Natural killer cell (primary cell): ENCODE measurements at places on chromosomes 7 and 10. TPM values are rescaled to one million over a fixed set of nuclear protein-coding genes. Genes with fewer than 3 reads are reported as not detected.
A peak's percentile ranks its signal among the peaks of the same experiment; 100 is the strongest.

- DNase-seq = no peak
- H3K36me3 ChIP-seq = no peaks in the 10 kb centered on the region
- H3K4me1 ChIP-seq = no peaks in the 10 kb centered on the region
- no peak overlapping the region for H3K27ac ChIP-seq
- H3K27me3 ChIP-seq = peaks cover 13% of the 10 kb centered on the region
Measured at GRCh38 chr7:11831156-11831735, 752 bp downstream of the THSD7A start.

GRCh38 chr7:13751766-13752165 lies 237.7 kb downstream of the ETV1 start:
- DNase-seq = no peak
- H3K4me3 ChIP-seq = no peak overlapping the region
- H3K27ac ChIP-seq = no peak overlapping the region
- no peaks in the 10 kb centered on the region for H3K36me3 ChIP-seq
- no peaks in the 10 kb centered on the region for H3K27me3 ChIP-seq
- H3K4me1 ChIP-seq = no peaks in the 10 kb centered on the region

HSPA14 gene
- 24.5 TPM for total RNA-seq

DNA sequence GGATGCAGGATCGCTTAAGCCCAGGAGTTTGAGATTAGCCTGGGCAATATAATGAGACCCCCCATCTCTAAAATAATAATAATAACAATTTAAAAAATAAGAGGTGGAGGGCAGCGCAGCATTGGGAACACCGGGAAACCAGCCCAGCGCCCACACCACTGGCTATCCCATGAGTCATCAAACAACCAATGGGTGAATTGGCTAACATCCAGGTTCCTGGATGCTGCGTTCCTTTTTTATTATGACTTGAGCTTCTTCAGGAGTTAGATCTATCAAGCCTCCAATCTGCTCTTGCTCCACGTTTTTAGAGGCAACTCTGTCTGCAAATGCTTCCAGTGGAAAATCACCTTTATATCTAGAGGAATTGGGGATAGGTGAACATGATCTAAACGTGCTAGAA lies 10.0 kb upstream of the LRRC4 start:
- no peak for DNase-seq
- no peaks in the 10 kb centered on the region for H3K36me3 ChIP-seq
- H3K27ac ChIP-seq = no peak overlapping the region
- no peaks in the 10 kb centered on the region for H3K27me3 ChIP-seq
- no peak overlapping the region for H3K4me3 ChIP-seq

DNA sequence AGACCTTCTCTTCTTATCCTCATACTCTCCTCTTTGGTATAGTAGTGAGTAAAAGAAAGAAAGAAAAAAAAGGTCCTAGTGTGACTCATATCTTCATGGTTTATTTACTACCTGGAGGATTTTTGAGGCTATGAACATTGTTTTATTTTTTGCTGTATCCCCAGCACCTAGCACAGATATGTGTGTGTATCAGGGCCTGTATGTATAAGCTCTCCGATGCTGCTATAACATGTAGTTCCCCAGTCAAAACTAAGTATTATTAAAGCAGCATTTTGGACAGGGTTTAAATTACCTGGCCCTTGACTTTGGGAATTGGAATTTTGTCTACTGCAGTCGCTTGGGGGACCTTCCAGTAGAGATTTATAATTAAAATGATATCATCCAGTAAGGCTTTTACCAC lies 46.3 kb downstream of the PYROXD2 start:
- H3K36me3 ChIP-seq = no peaks in the 10 kb centered on the region
- no peak overlapping the region for H3K4me3 ChIP-seq
- no peak for DNase-seq
- no peaks in the 10 kb centered on the region for H3K4me1 ChIP-seq
- no peaks in the 10 kb centered on the region for H3K27me3 ChIP-seq
- no peak overlapping the region for H3K27ac ChIP-seq

ATXN7L1 gene
- 37.5 TPM for total RNA-seq

RBP3 gene
- total RNA-seq = not detected

CASD1 gene
- 26.0 TPM for total RNA-seq

- H3K4me3 ChIP-seq = no peak overlapping the region
- no peak for DNase-seq
- no peaks in the 10 kb centered on the region for H3K4me1 ChIP-seq
- no peaks in the 10 kb centered on the region for H3K36me3 ChIP-seq
- no peaks in the 10 kb centered on the region for H3K27me3 ChIP-seq
Measured at GRCh38 chr10:52135101-52135500, 179.0 kb upstream of the DKK1 start.

NPSR1 gene
- not detected for total RNA-seq

DNA sequence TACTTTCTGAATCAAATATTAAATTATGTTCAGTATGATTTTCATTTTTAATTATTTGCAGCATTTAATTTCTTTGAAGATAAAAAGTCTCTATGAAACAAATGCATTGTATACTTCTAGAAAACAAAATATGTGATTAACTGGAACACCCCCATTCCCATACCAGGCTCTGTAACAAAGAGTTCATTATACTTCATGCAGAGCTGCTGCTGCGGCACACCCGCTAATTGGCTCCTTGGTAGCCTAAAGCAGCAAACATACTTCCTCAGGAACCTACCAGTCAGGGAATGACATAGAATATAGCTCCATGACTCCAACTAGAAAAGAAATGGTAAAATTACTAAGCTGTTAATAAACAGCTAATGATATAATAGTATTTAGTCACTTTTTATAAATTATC lies 19.3 kb downstream of the RAB11FIP2 start:
- DNase-seq = no peak
- no peaks in the 10 kb centered on the region for H3K27me3 ChIP-seq
- H3K36me3 ChIP-seq = no peaks in the 10 kb centered on the region
- H3K27ac ChIP-seq = no peak overlapping the region
- H3K4me1 ChIP-seq = no peaks in the 10 kb centered on the region

GRCh38 chr7:89232-90019 lies 102.9 kb upstream of the FAM20C start:
- H3K36me3 ChIP-seq = no peaks in the 10 kb centered on the region
- DNase-seq = no peak
- H3K4me3 ChIP-seq = no peak overlapping the region
- peaks cover 18% of the 10 kb centered on the region for H3K4me1 ChIP-seq
- no peaks in the 10 kb centered on the region for H3K27me3 ChIP-seq

MBL2 gene
- total RNA-seq = not detected

DNA sequence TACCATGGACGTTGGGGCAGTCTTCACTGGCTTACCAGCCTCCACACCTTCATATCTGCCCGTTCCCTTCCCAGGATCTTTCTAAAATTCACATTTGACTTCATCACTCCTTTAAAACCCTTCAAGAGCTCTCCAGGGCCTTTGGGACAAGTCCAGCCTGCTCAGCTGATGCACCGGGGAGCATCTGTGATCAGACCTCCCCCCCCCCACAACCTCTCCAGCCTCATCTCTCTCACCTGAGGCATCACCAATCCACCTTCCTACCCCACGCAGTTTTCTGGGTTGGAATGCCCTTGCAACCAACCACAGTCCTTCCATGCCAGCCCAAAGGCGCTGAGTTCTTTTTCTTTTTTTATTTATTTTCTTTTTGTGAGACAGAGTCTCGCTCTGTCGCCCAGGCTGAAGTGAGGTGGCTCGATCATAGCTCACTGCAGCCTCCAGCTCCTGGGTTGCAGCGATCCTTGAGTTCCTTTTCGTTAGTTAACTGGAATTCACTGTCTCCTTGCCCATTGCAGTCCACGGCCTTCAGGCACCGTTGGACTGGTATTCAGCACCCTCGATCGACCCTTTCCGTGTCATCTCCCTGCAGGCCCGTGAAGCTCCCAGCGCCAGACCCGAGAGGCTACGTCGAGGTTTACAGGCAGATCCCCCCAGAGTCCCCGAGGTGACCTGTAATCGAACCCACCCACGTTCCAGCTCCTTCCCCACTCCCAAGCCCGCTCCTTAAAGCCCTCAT lies 654 bp downstream of the ALKBH4 start:
- peaks cover 11% of the 10 kb centered on the region for H3K36me3 ChIP-seq
- no peaks in the 10 kb centered on the region for H3K27me3 ChIP-seq
- peak overlapping the region; percentile 43 for H3K27ac ChIP-seq
- DNase-seq = no peak

AKR1C8 gene
- 7.2 TPM for total RNA-seq

DNA sequence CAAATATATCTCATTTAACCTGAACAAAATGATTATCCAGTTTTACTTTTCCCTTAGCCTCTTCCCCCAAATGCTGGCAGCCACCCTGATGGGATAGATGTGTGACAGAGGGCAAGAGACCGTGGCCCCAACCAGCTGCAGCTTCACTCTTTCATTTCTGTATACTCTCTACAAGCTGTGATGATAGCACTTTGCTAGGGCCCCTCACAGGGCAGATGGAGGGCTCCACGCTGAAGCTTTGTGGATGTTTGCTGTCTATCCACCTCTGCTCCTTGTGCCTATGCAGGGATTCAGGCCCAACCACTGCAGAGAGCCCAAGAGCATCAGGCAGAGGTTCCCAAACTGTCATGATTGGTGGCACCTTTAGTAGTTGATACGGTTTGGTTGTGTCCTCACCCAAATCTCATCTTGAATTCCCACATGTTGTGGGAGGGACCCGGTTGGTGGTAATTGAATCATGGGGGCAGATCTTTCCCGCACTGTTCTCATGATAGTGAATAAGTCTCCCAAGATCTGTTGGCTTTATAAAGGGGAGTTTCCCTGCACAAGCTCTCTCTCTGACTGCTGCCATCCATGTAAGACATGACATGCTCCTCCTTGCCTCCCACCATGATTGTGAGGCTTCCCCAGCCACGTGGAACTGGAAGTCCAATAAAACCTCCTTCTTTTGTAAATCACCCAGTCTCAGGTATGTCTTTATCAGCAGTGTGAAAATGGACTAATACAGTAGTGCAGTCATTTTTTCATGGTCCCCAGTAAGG lies 20.1 kb downstream of the HTRA1 start:
- H3K36me3 ChIP-seq = no peaks in the 10 kb centered on the region
- no peak overlapping the region for H3K4me3 ChIP-seq
- H3K27me3 ChIP-seq = no peaks in the 10 kb centered on the region
- no peak overlapping the region for H3K27ac ChIP-seq
- no peaks in the 10 kb centered on the region for H3K4me1 ChIP-seq

DNA sequence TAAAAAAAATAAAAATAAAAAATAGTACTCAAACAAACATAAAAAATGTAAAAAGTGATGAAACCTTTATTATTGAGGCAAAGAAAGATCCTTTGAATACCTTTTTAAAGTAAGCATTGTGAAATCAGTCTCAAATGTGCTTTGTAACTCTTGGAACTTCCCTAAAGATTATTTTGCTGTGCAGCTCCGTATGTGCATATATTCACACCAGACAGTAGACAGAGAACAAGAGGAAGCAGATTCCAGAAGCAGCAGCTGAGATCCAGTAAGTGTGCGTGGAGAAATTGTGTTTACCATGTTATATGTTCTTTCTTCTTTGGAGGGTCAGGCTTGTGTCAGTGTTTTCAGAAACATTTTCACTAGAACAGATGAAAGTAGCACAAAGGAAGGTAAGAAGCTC lies 324.9 kb downstream of the AGMO start:
- H3K36me3 ChIP-seq = no peaks in the 10 kb centered on the region
- no peaks in the 10 kb centered on the region for H3K27me3 ChIP-seq
- no peaks in the 10 kb centered on the region for H3K4me1 ChIP-seq
- H3K27ac ChIP-seq = no peak overlapping the region

DNA sequence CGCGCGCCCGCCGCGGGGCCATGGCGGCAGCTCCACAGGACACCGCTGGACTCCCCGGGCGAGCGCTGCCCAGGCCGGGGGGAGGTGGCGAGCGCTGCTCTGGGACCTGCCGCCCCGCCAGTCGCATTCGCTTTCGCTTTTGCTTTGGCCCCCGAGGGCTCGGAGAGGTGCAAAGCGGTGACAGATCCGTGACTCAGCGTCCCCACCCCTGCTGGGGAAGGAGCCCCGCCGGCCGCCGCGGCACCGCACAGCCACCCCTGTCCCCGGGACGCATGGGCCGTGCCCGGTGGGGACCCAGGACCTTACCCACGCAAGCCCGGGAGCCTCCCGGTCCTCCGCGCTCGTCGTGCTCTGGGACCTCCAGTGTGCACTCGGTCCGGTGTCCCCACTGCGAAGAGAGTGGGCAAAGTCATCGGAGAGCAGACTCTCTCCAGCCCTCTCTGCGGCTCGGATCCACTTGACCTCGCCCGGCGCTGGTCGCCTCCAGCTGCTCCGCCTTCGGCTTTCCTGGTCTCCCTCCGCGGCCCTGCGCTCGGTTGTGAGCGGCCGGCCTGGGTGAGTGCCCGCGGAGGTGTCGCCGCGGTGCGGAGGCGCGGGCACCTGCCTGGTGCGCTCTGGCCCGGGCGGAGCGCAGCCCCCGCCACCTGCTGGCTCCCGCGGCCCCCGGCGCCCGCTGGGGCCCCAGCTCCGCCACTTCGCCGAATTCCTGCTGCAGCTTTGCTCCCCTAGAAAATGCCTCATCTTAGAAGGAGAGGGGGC lies at the start of gene IL15RA:
TSS of gene IL15RA (minus strand) at position 73 of the 759 bp plus-strand sequence. CDS start at position 22, 51 bp downstream.
- peak within 1 kb of the TSS; percentile 89 for H3K27ac ChIP-seq
- peak; percentile 90 for DNase-seq
- H3K36me3 ChIP-seq = no peaks in the 10 kb centered on the region
- H3K4me1 ChIP-seq = peaks cover 22% of the 10 kb centered on the region

DNA sequence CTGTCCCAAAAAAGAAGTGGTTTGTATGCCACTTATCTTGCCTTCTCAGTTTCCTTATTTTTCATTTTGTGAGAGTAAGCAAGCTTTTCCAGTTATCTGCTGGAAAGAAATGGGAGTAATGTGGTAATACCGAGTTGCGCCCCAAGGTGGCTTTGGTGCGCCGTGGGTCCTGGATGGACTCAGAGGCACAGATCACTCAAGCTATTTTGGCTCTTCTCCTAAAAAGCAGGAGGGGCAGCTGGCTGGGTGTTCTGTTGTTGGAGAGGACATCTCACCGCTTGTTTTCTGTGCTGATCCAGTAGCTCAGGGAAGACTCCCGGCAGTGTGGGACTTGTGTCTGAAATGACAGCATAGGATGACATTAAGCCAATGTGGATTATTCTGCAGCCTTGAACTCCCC lies 16.4 kb downstream of the PRKRIP1 start:
- H3K36me3 ChIP-seq = peaks cover 22% of the 10 kb centered on the region
- no peak overlapping the region for H3K4me3 ChIP-seq
- DNase-seq = peak; percentile 74
- H3K4me1 ChIP-seq = peaks cover 41% of the 10 kb centered on the region

- no peaks in the 10 kb centered on the region for H3K36me3 ChIP-seq
- no peak overlapping the region for H3K4me3 ChIP-seq
- H3K4me1 ChIP-seq = no peaks in the 10 kb centered on the region
- no peaks in the 10 kb centered on the region for H3K27me3 ChIP-seq
Measured at GRCh38 chr10:111379534-111380187, 302.8 kb downstream of the ADRA2A start.

TLX1 gene
- total RNA-seq = not detected

GRCh38 chr10:22473044-22473443 lies 127.7 kb downstream of the SPAG6 start:
- H3K4me3 ChIP-seq = no peak overlapping the region
- no peak overlapping the region for H3K27ac ChIP-seq
- no peak for DNase-seq

- H3K27me3 ChIP-seq = no peaks in the 10 kb centered on the region
- no peak for DNase-seq
- no peaks in the 10 kb centered on the region for H3K4me1 ChIP-seq
- H3K4me3 ChIP-seq = no peak overlapping the region
Measured at GRCh38 chr10:98949306-98949705, 286.3 kb downstream of the HPSE2 start.
